ENCODE measurements at places on chromosomes 7 and 10.

GRCh38 chr10:86060386-86061277, 306.0 kb downstream of the GRID1 start:
- DNase-seq = no peak

DNA sequence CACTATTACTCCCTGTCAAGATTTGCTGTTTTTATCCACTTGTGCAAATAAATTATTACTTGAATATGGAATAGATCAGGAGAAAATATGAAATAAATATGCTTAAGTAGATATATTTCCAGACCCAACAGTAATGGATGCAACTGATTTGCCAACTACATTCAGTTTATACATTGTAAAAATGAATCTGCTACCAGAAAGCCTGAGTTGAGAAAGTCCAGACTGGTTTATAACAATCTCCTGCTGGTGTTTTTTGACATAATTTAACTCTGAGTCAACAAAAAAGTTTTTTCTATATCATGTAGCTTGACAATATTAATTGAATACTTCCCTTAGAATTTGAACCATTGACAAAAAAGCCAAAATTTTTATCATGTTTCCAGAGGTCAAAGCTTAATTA, 265.8 kb upstream of the SEMA3D start:
- DNase-seq = no peak

DNA sequence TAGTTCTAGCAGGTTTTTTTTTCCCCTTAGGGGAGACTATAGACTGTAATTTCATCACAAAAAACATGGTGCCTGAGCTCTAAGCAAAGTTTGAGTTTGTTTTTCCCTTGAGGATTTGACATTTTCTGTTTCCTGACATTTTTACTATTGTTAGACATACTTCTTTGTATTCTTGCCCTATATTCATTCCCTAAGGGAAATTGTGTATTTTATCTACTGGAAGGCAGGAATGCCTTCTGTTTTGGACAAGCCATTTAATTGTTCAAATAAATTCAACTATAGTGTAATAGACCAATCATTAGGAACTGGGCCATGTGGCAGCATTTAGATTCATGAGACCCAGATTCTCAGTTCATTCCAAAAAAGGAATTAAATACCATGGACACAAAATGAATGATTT, 335.0 kb downstream of the EXOC4 start:
- no peak for DNase-seq

DNA sequence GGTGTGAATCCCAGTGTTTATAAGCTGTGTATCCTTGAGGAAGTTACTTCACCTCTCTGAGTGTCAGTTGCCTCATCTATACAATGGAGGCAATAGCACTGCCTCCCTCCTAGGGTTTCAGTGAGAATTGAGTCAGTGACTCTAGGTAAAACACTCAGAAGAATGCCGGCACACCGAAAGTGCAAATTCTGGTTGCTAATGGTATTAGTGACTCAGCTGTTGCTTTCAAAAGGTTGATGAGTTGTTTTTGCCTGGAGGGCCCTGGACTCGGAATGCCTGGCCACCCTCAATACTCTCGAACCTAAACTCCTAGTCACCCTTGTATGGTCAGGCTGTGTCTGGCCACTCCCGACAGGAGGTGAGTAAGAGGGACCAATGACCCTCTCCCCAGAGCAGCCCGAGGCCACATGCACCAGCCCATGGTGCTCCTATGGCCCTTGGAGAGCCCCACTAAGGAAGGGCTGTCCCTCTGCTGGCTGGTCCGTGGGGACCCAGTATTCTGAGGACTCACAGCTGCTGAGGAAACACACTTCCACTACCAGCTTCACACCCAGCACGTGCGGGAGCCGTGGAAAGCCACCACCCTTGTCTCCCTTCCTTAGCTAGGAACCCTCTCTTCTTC, 60.2 kb downstream of the CALML3 start:
- DNase-seq = no peak

DNA sequence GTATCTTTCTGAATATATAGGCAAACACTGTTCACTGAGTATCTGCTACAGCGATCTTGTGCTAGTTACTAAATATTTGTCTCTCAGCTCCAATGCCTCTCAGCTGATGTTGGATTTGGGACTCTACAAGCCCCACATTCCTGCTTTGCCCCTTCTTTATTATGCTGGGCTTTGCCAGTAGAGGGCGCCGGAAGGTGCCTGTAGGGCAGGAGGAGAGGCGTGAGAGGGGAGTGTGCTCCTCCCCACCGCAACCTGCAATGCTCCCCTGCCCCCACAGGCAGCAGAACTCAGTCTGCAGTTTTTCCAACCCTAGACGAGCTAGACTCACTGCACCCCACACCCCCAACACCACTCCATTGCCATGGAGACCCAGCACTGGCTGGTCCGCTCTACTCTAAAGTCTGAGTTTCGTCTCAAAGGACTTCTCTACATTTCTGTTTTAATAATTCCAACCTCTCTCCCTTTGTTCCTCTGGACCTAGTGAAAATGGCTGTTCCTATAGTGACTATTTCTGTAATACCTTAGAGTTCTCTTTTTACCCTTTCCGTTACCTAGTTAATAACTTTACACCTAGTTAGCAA, 337.6 kb downstream of the CCSER2 start:
- DNase-seq = no peak

- no peak for DNase-seq
Observed at GRCh38 chr7:113371416-113372043, 253.2 kb upstream of the SMIM30 start.

DNA sequence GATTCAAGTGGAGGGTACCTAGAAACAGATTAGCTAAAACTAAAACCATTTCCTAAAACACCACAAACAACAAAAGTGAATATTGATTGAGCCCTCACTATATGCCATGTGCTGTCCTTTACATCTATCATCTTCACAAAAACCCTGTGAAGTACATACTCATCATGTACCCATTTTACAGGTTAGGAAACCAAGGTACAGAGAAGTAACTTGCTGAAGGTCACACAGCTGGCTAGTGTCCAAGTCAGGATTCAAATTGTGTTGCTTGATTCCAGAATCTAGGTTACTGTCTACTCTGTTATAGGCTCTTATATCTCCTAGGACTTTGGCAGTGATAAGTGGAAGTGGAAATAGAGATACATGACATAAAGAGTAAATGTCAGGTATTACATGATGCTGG, 463.8 kb downstream of the LRMDA start:
- DNase-seq = no peak

DNA sequence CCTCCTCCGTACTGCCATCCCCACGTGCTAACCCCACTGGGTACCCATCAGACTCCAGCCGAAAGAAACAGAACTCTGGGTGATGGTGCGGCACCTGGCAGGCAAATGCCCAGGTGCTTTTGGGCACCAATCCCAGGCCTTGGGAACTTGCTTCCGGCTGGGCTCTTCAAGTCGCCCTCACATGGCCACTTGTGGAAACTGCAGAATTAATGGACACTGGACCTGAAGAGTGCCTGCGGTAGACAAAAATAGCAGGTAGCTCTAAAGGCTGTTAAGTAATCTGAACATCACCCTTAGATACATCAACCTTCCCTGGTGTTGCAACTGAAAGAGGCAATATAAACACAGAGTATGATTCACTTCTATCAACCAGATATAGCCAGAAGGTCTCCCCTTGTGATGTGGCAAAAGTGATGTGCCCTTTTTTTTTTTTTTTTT, 644.4 kb downstream of the GRM8 start:
- no peak for DNase-seq

- DNase-seq = no peak
Observed at GRCh38 chr7:80735330-80735729, 96.9 kb downstream of the CD36 start.

DNA sequence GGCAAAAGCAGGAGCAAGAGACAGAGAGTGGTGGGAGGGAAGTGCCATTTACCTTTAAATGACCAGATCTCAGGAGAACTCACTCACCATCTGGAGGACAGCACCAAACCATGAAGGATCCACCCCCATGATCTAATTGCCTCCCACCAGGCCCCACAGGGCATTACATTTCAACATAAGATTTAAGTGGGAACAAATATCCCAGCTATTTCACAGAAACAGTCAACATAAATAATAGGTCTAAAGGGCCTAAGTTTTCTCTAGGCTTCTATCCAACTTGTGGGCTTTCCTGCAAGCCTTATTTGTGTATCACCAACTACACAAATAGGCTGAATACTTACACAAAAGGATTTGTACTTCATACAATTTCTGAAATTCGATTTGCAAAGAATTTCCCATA, 196.8 kb upstream of the POT1 start:
- DNase-seq = no peak

DNA sequence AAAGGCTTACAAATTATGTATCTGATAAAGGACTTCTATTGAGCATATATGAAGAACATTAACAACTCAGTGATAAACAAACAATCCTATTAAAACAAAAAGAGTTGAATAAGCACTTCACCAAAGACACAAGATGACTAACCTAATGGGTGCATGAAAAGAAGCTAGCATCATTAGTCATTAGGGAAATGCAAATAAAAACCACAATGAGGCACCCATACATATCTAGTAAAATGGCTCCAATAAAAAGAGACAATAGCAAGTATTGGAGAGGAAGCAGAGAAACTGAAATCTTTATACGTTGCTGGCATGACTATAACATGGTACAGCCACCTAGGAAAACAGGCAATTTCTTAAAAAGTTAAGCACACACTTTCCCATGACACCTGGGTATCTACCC, 77.6 kb upstream of the ZMIZ1 start:
- no peak for DNase-seq

DNA sequence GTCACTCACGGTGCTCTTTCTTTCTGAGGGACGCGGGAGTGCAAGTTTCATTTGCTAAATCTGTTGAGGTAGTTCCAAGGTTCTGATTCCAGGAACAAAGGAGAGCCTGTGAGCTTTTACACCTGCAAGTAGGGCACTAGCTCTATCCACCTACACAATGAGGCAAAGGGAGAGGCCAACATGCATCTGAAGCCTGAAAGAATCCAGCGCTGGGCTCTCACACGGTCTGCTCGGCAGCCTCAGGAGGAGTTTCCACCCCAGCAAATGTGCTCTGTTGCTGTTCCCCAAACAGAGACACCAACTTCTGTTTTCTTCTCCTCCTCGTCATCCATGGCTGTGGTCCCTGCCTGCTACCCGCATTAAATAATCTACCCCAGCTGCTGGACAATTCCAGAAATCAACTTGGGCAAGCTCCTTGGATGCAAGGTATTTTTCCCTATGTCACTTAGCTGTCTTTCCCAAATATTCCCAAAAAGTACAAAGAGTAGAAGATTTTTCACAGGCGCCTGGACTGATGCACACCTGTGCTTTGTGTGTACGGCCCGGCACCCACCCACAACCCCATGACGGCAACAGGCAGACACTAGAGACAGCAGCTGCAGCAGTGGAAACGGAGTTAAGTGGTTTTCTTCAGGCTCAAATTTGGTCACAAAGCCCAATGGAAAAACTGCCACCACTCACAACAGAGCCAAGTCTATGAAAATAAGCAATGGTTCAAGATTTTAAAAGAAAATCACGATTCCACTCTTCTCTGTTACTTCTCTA, 176.8 kb downstream of the ZMYND11 start:
- DNase-seq = no peak

DNA sequence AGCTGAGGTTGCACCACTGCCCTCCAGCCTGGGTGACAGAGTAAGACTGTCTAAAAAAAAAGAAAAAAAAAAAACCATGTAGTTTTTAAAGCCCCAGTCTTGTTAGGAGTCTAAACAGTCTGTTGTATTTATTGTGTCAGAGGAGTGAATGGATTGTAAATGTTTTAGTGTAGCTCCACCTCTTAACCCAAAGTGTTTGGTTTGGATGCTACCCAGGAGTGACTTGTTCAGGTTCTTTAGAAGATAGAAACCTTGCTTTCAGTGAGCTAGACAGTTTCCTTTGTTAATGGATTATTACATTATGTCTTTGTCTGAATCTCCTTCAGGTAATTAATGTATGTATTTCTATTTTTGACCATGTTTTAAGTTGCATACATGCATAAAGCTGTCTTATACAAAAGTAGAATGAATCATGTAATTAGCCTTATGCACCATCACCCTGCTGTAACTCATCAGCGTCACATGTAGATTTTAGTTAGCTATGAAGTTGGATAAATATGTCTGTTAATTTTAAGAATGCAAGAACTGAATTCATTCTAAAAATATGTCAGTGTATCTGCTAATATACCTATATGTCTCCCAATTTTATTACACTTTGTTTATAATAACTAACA, 97.7 kb downstream of the TAF3 start:
- no peak for DNase-seq

- no peak for DNase-seq
Observed at GRCh38 chr10:31739711-31740110, 188.9 kb downstream of the ARHGAP12 start.

GRCh38 chr10:118840776-118841468, 86.2 kb upstream of the CACUL1 start:
- DNase-seq = no peak

GRCh38 chr7:111076205-111076604, 14.7 kb upstream of the LRRN3 start:
- DNase-seq = no peak

DNA sequence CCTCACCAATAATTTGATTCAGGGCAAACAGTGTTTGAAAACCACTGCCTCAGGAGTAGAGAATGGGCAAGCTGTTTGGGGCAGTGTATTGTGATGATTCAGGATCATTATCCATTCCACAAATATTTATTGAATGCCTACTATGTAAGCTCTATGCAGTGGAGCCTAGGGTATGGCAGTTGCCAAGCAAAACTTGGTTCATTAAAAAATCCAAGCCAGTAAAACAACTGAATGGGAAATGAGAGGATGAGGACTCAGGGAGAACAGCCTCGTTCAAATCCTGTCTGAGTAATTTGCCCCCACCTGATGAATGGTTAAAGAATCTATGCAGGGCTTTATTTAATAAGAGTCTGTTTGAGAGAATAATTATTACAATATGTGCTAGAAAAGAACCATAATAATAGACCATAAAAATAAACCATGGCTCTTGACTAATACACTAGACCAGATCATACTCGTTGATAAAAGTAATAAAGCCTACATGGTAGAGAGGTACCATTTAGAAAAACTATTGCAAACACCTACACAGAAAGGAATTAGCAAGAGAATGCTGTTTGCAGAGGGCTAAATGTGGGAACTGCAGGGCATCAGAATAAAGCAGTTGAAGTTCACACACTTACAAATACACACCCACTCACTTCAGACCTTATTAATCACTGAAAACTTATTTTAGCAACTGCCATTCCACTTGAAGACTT, 71.7 kb downstream of the CREB5 start:
- no peak for DNase-seq

DNA sequence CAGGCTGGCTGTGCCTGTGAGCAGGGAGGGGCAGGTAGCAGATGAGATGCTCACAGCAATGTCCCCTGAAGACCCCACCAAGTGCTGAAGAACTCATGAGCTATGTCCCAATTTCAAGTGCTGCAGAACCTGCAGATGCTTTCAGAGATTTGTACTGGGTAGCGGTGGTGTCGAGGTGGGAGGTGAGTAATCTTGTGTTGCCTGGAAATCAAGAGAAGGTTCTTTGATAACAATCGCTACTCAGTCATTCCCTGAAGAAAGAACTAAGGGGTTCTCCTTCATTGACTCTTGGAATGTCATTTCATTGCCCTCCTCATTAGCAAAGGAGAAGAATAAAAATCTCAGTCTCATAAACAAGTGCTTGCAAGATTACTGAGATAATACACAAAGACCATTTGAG, 246.4 kb downstream of the EMX2 start:
- no peak for DNase-seq

All from cortex of kidney (tissue), 1 donor.